ENCODE measurements at places on chromosomes 5 and 9.

- DNase-seq = no peak
Observed at GRCh38 chr5:158529454-158529853, 570.3 kb downstream of the EBF1 start.

GRCh38 chr5:113194125-113194524 lies 217.5 kb downstream of the DCP2 start:
- DNase-seq = no peak

DNA sequence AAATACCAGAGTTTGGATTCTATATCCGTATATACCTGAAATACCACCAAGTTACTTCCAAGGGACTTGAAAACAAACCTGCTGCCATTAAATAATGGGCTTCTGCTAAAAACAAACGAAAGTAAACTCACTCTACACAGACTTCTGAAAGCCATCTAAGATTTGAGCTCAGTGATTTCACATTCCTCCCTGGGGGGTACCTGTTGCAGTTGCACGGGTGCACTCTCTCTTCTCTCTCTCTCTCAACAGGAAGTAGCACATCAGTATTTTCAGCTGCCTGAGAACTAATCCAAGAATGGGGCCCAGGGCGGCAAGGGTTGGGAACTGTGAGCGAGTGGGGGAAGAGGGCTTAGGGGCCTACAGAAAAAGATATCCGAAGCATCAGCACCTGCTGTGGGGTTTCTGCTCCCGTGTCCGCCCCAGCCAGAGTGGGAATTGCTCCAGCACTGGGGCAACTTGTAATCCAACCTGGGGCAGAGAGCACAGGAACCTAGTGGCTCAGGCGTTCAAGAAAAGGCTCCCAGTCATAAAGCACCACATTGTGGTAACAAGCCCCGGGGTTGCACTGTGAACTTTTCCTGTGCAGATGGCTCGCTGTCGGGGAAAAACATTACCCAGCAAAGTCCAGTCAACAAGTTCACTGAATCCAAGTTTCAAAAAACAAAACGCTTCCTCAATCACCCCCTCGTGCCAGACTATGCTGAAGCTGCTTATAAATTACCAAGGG lies 99.8 kb downstream of the EFNA5 start:
- no peak for DNase-seq

DNA sequence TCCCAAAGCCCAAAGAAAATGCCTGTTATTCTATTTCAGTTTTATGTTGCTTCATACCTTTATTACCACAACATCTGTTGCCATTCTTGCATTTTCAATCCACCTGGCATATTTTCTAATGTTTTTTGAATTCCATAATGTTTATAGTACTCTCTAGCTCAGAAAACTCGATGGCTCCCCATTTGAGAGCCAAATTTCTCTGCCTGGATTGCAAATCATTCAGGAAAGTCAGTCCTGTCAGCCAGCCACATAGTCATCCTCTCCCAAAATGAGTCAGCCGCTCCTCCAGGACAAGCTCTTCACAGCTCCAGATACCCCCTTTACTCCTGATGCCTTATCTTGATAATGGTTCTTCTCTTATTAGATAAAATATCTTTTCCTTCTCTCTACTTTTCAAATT lies 78.2 kb upstream of the ADCY2 start:
- DNase-seq = no peak

DNA sequence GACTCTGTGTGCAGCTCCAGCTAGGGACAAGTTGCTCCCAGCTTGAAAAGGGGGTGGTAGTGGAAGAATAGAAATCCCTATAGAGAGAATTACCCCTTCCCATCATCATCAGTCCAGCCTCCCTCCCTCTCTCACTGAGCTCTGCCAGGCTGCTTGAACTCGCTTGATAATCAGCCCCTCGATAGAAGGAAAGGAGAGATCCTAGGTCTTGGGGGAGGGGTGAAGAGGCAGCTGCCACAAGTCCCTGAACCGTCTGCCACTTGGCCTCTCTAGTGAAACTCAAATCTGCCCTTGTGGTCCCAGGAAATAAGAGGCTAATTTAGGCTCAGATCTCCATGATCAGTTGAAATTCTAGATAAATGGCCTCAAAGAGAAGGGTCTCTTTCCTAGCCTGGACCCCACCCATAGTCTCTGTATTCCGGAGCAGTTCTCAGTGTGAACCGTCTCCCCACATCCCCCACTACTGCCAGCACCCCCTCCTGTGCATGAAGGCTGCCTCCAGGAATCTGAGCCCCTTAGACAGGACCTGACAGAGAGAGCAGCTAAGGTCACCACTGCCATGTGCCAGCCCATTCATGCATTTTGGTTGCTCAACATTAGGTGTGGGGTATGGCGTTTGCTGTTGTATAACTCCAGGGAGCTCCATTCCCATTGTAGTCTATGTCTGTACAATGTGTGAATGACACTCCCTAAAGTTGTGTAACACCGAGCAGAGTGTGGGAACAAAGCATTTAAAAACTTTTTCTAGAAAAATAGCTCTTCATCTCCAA lies 5.5 kb downstream of the DNAJB5 start:
- DNase-seq = no peak

GRCh38 chr9:132063281-132063680 lies 16.4 kb downstream of the MED27 start:
- DNase-seq = no peak

- DNase-seq = no peak
Observed at GRCh38 chr9:121966706-121967105, 126.4 kb downstream of the TTLL11 start.

GRCh38 chr9:93974151-93974550 lies 19.0 kb upstream of the BARX1 start:
- no peak for DNase-seq

DNA sequence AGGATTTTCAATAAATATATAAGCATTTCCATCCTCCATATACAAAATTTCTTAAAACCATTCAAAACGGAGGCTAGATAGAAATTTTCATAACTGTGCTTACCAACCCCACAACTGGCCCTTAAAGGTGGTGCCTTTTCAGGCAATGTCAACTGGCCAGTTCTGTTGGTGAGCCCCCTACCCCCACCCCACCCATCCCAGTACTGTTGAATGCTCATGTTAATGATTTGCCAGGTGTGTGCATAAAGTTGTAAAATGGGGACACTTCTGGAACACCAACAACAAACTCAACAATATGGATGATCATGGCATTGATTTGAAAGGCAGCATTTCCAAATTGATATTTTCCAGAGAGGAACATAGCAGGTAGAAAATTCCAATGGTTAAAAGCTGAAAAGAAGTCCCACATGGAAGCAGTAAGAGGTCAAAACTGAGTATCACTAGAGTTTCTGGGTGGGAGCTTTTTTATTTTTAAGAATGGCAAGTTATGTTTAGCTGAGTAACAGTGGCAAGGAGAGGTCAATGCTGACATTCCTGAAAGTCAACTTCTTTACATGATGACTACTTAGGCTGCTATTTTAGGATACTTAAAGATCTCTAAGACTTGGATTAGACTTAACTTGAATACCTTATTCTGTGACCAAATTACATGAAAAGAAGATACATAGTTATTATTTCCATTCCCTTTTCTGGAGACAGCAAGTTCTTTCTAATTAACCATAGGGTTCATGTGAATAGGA lies 2.7 kb downstream of the LEAP2 start:
- no peak for DNase-seq

- DNase-seq = no peak
Observed at GRCh38 chr9:70472268-70473249, 58.1 kb upstream of the KLF9 start.

DNA sequence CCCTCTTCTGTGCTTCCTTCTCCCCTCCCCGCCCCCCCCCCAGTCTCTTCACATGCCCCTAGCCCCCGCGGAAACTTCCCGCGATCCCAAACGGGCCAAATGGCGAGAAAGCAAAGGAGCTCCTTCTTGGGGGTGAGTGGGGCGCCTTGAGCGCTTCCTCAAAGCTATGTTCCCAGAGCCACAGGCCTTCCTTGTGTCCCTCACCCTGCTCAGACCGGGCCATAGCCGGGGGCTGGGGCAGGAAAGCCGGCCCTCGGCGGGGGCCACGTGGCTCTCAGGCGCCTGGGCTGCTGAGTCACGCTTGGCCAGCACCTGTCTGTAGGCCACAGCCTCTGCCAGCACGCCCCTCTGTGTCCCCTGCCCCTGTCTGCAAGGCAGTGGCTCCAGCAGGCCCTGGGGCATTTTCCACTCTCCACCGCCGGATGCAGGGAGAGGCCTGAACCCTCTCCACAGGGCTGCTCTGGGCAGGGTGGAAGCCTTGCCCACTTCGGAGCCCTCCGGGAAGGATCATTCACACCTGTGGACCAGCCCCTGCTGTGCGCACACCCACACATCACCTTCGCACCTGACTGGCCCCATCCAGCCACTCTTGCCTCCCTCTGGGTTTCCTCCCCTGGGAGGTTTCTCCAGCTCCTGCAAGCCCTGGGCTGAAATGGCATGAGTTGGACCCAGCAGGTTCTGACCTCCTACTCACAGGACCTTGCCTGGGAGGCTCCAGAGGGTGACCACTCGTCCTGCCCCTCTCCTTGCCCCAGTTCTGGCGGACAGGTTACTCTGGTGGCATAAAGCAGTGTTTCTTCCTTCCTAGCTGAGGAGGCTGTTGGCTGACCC lies 1.2 kb upstream of the SQSTM1 start:
- no peak for DNase-seq

DNA sequence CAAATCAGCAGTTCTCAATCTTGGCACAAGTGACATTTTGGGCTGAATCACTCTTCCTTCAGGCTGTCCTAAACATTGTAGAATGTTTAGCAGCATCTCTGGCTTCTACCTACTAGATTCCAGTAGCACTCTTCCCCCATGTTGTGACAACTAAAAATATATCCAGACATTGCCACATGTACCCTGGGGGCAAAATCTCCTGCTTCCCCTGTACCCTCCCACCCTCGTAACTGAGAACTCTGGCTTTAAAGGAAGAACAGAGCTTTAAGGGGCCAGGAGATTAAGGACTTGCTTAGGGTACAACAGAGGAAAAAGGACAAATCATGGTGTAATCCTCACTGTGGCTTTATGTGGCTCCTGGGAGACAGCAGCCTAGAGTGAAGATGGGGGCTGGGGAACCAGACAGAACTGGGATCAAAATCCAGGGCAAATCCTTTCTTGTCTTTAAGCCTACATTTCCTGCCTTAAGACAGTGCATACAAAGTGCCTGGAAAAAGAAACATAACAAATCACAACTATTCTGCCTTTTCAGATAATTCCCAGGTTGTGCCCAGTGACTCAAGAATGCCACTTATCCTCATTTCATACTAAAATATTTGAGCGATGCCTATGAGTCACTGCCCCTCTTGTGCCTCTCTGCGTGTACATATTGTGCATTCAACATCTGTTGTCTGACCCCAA lies 109.3 kb downstream of the DAPK1 start:
- DNase-seq = no peak

DNA sequence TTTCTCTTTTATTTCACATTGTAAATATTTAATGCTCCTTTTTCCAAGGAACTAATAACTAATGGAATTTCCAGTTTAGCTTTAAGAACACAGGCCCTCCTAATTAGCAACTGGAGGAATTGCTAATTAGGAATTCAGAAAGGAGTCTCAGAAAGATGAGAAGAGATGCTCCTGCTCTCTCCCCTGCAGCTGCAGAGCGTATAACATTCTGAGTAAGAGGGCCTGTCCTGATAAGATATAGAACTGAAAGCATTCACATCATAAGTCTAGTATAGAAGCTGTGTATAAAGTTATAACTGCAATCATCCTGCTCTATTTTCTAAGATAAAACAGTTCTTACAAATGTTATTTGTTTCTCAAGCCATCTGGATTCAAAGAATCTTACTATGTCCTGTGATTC lies 83.2 kb downstream of the DTWD2 start:
- DNase-seq = no peak

DNA sequence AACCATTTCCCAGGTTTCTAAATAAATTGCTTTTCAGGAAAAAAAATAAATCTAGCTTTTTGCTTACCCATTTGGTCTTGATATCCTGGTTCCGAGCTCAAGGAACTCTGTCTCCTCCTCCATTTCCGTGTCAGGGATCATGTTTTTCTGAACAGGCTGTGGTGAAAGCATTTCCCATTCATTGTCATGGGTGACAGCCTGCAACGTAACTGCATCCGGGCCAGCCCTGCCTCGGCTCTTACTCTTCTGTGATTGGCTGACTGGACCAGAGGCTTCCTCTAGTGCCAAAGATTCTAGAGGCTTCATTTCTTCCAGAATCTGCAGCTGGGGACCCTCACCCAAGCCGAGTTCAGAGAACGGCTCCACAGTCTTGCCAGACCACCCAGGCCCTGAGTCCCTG lies 61.0 kb upstream of the PCA3 start:
- no peak for DNase-seq

DNA sequence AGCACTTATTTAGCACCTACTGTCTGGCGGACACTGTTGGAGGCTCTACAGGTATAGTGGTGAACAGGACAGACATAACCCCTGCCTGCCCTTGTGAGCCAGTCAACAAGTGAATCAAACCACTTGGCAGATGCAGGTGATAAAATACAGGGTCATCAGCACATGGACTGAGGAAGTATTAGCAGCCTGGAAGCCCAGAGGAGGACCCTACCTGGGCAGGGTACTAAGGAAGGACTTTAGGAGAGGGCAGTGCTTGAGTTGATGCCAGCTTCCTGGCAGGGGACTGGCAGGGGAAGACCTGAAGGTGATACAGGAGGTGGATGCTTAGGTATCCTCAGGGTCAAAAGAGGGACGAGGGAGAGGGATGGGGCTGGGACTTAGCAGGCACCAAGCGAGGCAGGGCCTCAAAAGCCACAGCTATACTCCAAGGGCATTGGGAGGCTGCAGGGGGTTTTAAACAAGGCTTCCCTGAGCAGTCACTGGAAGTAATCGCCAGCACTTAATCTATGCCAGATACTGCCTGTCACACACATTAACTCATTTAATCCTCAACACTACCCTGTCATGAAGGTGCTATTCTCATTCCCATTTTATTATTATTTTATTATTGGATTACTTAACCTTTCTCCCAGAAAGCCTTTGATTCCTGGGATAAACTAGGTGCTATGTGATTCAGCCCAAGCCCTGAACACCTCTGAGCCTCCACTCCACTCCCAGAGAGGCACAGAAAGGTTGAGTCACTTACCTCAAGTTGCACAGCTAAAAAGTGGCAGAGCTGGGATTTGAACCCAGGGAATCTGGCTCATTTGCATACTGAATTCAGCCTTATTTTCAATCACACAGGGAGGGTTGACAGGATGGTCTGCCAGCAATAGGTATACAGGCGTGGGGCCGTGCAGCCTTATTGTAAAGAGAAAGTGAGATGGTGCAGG lies 63.8 kb upstream of the ORM1 start:
- DNase-seq = no peak

GRCh38 chr5:86824637-86825036 lies 206.9 kb downstream of the COX7C start:
- DNase-seq = no peak

DNA sequence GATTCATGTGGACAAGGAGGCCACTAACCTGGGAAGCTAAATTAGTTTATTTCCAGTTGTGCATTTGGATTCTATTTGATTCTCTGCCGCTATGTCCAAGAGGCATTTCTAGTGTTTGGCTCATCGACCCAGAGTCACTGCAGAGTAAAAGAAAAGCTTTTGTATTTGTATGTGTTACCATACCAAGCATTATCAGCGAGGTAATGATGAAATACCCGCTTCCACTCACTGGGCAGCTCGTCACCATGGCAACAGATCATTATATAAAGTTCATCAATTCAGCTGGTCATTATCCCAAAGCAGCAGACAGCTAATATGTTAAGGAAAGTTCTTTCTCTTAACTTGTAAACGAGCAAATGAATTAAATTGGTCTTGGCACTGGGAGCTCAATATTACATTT lies 380.3 kb downstream of the SEMA5A start:
- no peak for DNase-seq

All from stimulated activated CD8-positive, alpha-beta memory T cell treated with anti-CD3 and anti-CD28 coated beads, Interleukin-4, amount 100 ng/mL, for 4 hours (primary cell).